ENCODE measurements at places on chromosomes 2 and 18.

- no peak for DNase-seq
Observed at GRCh38 chr2:213069531-213069930, 81.9 kb downstream of the IKZF2 start.

GRCh38 chr18:11136241-11136640, 13.1 kb downstream of the PIEZO2 start:
- DNase-seq, result no peak

- DNase-seq, result no peak
Observed at GRCh38 chr2:33583194-33583938, 15.7 kb downstream of the FAM98A start.

GRCh38 chr18:52283927-52284326, 56.1 kb upstream of the DCC start:
- DNase-seq, result no peak

GRCh38 chr18:57544936-57545660, 41.4 kb downstream of the FECH start:
- DNase-seq, result no peak

DNA sequence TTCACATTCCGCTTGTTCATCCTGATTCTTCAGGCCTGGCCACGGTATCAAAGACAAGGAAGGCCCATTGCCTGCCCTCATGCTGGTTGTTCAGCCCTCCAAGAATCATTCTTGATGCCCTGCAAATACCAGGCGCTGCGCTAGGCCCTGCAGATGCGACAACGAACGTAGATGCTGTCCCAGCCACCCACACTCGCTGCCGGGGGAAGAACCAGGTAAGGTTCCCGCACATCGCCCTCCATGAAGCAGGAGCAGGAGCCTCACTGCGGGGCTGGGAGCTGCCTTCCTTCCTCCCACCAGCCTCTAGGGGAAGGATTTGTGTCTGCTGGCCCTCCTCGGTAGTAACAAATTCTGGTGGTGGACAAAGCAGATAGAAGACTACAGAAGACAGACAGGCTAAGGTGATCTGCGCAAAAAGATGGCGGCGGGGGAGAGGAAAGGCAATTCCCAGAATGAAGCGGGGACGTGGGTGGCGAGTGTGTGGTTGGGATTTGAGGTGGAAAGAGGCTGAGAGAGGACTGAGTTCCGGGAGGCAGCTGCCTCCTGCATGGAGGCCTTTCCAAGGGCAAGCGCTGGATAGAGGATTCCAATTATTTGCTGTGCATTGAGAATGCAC, 19.8 kb upstream of the GPR55 start:
- no peak for DNase-seq

DNA sequence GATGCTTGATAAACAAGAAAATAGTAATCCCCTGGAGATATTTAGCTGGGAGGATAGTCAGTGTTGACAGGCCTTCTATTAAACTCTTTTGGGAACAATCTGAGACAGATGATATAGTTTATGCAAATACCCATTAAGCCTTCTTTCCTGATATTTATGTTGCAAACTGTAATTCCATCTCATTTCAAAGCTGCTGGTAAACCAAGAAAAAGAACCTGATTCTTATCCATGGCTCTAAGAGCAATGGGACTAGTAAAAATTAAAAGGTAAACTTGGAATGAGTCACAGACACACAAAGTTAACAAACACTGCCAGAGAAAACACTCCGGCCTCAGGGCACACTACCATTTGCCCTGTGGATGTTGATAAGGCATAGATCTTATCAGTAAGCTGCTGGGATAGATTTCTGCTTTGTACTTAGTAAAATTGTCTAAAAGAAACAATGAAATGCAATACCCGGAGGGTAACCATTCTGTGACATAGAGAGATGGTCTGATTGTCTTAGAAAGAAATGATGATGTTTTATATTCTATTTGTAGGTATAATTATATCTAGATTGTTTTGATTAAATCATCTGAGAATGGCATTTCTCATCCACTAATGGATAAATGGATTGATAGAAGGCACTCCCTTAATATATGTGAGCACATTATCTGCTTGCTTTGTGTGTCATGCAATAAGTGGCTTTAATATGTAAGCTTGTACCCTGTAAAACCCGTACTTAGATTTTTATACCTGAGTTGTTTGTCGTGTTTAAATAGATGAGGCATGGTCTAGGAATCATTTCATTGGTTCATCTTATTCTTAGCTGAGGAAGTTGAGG, 13.2 kb downstream of the GALR1 start:
- DNase-seq, result no peak
